ENCODE measurements at places on chromosomes 3 and 15. TPM values are rescaled to one million over a fixed set of nuclear protein-coding genes. Genes with fewer than 3 reads are reported as not detected.

GRCh38 chr15:52730173-52730572 lies 51.0 kb upstream of the ATOSA start:
- no peak for DNase-seq
- H3K4me1 ChIP-seq, result no peaks in the 10 kb centered on the region
- no peak overlapping the region for H3K4me3 ChIP-seq
- no peak overlapping the region for H3K27ac ChIP-seq
- H3K27me3 ChIP-seq, result no peaks in the 10 kb centered on the region

The BCL2A1 gene
- 1.5 TPM for total RNA-seq

DNA sequence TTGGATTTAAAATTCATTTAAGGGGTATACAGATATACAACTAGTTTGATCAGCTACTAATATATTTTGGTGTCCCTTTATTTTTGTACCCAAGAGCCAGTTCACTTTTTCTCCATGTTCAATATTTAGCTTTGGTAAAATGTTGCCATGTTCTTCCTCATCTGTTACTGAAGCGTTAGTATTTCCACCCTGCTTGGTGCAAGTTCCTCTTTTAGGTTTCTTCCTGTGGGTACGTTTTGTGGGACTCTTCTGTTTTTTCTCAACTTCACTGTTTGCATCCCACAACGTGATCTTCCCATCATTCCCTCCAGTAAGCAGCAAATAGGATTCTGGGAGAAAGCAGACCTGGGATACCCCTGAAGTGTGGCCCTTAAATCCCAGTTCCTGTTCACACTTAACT lies 14.1 kb downstream of the WDR53 start:
- no peak overlapping the region for H3K4me3 ChIP-seq
- H3K4me1 ChIP-seq, result no peaks in the 10 kb centered on the region
- H3K27me3 ChIP-seq, result no peaks in the 10 kb centered on the region
- no peak for DNase-seq
- H3K36me3 ChIP-seq, result no peaks in the 10 kb centered on the region
- H3K27ac ChIP-seq, result no peak overlapping the region

- no peaks in the 10 kb centered on the region for H3K36me3 ChIP-seq
- no peak overlapping the region for H3K4me3 ChIP-seq
- no peak for DNase-seq
- H3K4me1 ChIP-seq, result no peaks in the 10 kb centered on the region
- H3K27ac ChIP-seq, result no peak overlapping the region
Observed at GRCh38 chr3:85726241-85726640, 767.5 kb downstream of the CADM2 start.

- no peak for DNase-seq
- H3K4me3 ChIP-seq, result no peak overlapping the region
- H3K27me3 ChIP-seq, result no peaks in the 10 kb centered on the region
- no peaks in the 10 kb centered on the region for H3K36me3 ChIP-seq
- no peaks in the 10 kb centered on the region for H3K4me1 ChIP-seq
- H3K27ac ChIP-seq, result no peak overlapping the region
Observed at GRCh38 chr15:27844018-27844666, 255.0 kb downstream of the OCA2 start.

DNA sequence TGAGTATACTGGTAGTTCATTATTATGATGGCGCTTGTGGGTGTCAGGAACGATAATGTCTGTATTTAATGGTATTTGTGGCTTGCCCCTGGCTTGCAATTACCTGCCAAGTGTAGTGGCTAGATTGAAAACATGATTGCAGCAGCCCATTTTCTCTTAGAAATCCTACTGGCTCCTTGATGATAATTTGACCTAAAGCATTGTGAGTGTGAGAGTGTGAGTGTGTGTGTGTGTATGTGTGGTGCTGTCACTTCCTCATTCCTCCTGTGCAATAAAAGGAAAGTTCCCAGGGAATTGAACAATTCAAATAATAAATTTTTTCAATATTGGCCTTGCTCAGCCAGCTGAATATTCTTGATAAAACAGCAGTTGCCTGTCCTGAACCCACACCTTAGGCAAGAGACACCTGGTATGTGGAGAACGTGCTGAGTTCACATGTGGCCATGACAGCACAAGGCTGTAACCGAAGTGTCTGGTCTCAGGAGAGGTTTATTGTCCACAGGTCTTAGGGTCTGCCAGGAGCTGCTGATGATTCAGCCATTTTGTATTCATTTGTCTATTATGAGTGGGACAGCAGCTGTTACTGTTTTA lies 193.3 kb downstream of the CD47 start:
- H3K4me3 ChIP-seq, result no peak overlapping the region
- H3K27ac ChIP-seq, result no peak overlapping the region
- no peaks in the 10 kb centered on the region for H3K4me1 ChIP-seq
- no peaks in the 10 kb centered on the region for H3K36me3 ChIP-seq

The EEFSEC gene
- 16.6 TPM for total RNA-seq

The SPTBN5 gene
- 0.72 TPM for total RNA-seq

DNA sequence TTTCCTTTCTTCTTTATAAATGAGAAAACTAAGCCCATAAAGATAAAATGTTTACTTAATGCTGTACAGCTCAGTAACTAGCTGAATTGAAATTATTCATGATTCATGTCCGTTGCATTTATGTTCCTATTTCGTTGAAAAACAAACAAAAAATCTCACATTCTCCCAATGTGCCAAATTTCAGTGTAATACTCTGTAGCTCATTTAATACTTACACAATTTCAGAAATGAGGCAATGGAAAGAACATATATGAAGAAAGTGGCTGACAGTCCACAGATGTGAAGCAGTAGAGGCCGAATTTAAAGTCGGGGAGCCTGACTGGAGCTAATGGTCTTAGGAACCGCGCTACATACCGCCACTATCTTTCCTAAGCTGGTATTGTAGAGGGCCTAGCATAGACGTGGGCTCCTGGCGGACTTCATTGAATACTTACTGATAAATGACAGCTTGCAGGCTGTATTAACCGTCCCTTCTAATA lies 651 bp downstream of the PLSCR2 start:
- H3K36me3 ChIP-seq, result no peaks in the 10 kb centered on the region
- no peaks in the 10 kb centered on the region for H3K27me3 ChIP-seq
- H3K27ac ChIP-seq, result peak overlapping the region; percentile 87
- DNase-seq, result no peak

- DNase-seq, result no peak
- H3K36me3 ChIP-seq, result no peaks in the 10 kb centered on the region
- H3K4me3 ChIP-seq, result no peak overlapping the region
- no peak overlapping the region for H3K27ac ChIP-seq
- H3K27me3 ChIP-seq, result no peaks in the 10 kb centered on the region
- H3K4me1 ChIP-seq, result no peaks in the 10 kb centered on the region
Observed at GRCh38 chr15:96500508-96500907, 170.0 kb downstream of the NR2F2 start.

The CRBN gene
- total RNA-seq, result 30.0 TPM

The MME gene
- total RNA-seq, result 2.6 TPM

GRCh38 chr15:69530991-69531664 lies 78.5 kb downstream of the RPLP1 start:
- H3K4me1 ChIP-seq, result no peaks in the 10 kb centered on the region
- H3K4me3 ChIP-seq, result no peak overlapping the region
- H3K36me3 ChIP-seq, result no peaks in the 10 kb centered on the region
- DNase-seq, result no peak

DNA sequence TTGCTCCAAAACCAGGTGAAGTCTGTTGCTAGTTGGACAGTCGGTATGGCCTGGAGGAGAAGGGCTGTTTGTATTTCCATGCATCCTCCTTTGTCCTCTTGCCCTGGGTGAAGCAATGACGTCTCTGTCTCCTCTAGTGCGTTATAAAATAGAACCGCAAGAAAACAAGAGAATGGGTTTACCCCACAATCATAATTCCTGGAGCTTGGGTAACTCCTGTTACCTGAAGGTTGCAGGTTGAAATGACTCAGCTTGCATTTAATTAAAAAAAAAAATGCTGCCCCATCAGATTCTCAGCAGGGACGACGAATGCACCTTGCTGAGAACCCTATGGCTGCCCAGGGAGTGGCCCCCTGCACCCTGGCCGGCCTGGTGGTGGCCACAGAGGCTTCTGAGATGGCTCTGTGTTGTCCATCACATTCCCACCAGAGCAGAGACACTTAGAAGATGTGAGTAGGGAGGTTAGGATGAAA lies 228.2 kb upstream of the BHLHE40 start:
- H3K36me3 ChIP-seq, result no peaks in the 10 kb centered on the region
- H3K4me1 ChIP-seq, result peaks cover 20% of the 10 kb centered on the region
- no peaks in the 10 kb centered on the region for H3K27me3 ChIP-seq
- H3K4me3 ChIP-seq, result no peak overlapping the region
- no peak for DNase-seq

The GOLGA6C gene
- not detected for total RNA-seq

The FSD2 gene
- not detected for total RNA-seq

The ATP13A5 gene
- 0.05 TPM for total RNA-seq

The CLEC3B gene
- 9.6 TPM for total RNA-seq

DNA sequence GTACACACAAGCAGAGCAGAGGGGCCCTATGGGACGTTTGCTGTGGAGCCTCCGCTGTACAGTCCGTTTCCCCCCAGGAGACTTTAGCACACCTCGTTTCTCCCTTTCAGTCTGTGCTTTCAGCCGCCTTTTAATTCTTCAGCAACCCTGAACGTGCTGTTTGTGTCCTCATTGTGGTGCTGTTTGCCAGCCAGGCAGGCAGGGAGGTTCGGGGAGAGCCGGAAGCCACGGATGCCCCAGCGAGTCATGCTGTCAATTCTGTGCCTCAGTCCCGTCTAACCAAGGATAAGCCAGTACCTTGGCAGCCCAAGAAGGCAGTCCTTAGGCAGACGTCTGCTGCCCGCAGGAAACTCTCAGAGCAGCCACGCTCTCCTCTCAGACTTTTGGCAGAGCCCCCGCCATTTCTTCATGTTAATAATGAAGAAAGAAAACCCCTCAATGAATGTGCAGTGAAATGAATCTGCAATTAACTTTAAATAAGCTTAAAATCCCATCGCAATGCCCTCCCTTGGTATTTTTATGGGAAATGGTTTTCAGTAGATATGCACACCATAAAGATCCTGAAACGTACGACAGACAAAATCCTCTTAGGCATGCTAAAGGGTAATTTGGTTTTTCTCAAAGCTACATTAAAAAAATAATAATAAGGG lies 158.6 kb downstream of the UACA start:
- H3K4me1 ChIP-seq, result no peaks in the 10 kb centered on the region
- H3K36me3 ChIP-seq, result no peaks in the 10 kb centered on the region
- H3K27ac ChIP-seq, result no peak overlapping the region
- H3K27me3 ChIP-seq, result no peaks in the 10 kb centered on the region
- no peak for DNase-seq

GRCh38 chr3:177196456-177197040 lies 734 bp downstream of the TBL1XR1 start:
- DNase-seq, result peak; percentile 63
- peaks cover 15% of the 10 kb centered on the region for H3K4me1 ChIP-seq

GRCh38 chr3:67215690-67216089 lies 217.6 kb downstream of the KBTBD8 start:
- H3K27me3 ChIP-seq, result no peaks in the 10 kb centered on the region
- no peak overlapping the region for H3K27ac ChIP-seq
- no peaks in the 10 kb centered on the region for H3K36me3 ChIP-seq
- no peaks in the 10 kb centered on the region for H3K4me1 ChIP-seq
- no peak overlapping the region for H3K4me3 ChIP-seq

DNA sequence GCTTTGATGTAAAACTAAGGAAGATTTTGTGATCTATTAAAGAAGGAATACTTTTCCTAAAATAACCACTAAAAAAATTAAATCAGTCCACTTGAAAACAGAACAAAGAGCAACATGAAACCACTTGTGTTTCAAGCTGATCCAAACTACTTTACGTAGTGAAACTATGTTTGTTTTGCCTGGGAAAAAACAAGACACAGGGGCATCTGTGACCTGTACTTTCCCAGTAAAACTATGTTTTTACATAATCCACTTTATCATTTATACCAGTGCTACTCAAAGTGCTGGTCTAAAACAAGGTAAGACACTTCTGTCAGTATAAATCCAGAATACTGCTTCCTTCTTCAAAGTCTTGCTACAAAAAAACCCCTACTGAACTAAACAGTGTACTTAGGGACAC lies 56.7 kb downstream of the SPG11 start:
- H3K36me3 ChIP-seq, result peaks cover 16% of the 10 kb centered on the region
- H3K4me3 ChIP-seq, result no peak overlapping the region
- H3K27me3 ChIP-seq, result no peaks in the 10 kb centered on the region
- no peaks in the 10 kb centered on the region for H3K4me1 ChIP-seq
- no peak for DNase-seq

Measured in colonic mucosa (tissue), 4 donors.